ENCODE measurements at places on chromosomes 12 and 14.
A peak's percentile ranks its signal among the peaks of the same experiment; 100 is the strongest.

DNA sequence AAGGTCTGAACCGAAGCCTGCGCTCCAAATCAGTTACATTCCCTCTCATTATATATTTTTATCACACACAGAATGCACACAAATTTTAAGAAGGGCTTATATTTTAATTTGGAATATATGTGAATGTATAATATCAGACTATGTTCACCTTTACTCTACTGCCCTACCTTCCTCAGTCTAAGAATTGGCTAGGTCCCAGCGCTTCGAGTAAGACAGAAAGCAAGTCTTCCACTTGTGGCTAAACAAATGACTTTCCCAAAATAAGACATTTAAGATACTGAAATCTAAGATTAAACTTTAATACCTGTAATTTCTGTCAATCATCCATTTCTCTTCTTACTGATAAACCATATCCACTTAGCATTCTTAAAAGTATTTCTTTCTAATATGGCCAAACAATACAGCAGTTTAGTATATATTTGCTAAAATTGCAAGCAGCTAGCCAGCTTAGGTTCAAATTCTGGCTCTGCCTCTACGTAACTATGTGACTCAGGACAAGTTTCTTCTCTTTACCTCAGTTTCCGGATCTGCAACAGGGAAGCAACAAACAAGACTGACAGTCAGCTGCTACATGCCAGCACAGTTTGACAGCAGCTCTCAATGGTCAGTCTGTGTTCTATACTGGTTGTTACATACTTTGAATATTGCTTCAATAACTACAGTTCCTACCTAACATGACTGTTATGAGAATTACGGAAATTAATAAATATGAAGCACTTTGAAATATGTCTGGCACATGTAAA, 2.0 kb downstream of the INTS13 start:
- DNase-seq: no peak

- DNase-seq: no peak
Measured at GRCh38 chr12:117577122-117577657, 215.8 kb upstream of the NOS1 start.

DNA sequence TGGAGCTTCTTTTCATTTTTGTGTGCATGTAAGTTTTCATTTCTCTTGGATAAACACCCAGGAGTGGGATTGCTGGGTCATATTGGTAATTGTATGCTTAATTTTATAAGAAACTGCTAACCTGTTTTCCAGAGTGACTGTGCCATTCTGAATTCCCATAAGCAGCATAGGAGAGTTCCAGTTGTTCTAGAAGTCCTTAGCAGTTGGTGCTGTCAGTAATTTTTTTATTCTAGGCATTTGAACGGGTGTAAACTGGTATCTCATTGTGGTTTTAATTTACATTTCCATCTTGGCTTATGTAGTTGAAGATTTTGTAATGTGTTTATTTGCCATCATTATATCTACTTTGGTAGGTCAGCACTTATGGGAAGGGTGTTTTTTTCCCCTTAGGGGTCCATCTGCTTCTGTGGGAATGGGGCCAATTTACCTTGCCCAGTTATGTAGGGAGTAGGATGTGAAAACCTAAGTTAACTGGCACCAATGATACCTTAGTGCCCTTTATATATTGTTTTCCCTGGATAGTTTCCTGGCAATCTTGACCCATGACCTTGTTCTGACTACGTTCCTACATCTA, 202.9 kb downstream of the AKAP6 start:
- DNase-seq: no peak

DNA sequence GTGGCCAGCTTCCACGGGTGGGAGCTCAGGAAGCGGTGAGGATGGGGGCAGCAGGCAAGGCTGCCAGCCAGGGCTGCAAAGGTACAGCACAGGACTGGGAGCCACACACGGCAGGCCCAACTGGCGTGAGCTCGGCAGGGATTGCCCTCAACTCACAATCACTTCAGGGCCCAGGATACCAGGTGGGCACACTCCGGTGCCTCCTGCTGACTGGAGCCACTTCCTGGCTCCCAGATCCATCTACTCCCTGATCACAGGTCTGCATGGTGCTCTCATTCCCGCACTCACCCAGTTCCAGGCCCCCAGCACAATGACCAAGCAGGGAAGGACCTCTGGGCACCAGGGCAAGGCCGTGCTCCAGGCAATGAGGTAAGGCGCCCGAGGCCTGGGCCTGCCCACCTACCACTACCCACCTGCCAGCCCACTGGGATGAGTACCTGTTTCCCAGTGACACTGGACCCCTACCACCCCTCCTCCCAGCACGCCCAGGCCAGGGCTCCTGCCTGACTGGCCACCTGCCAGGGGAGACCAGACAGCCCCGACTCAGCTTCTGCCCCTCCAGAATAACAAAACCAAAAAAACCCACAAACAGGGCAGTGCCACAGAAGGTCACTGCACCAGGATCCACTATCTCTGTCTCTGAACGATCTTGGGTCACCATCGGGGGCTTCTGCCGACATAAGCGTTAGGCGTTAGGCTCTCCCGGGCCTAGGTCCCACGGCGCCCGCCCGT, 1.8 kb downstream of the JAG2 start:
- no peak for DNase-seq

GRCh38 chr14:85416771-85417170, 113.2 kb upstream of the FLRT2 start:
- no peak for DNase-seq

DNA sequence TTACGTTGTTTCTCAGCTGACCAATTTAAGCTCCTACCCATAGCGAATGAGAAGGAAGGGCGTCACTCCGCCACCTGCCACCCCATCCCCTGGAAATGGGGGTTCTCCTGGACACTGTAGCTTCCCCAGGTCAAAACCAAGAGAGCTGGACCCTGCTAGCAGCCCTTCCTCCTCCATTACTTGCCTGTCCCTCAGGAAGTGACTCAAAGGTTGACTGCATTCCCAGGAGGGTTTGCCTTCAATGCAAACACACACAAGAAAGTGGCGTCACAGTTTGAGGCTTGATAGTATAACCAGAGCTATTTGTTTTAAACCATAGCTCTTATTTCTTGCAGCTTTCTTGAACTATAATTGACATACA, 79.1 kb downstream of the KCNK13 start:
- no peak for DNase-seq

DNA sequence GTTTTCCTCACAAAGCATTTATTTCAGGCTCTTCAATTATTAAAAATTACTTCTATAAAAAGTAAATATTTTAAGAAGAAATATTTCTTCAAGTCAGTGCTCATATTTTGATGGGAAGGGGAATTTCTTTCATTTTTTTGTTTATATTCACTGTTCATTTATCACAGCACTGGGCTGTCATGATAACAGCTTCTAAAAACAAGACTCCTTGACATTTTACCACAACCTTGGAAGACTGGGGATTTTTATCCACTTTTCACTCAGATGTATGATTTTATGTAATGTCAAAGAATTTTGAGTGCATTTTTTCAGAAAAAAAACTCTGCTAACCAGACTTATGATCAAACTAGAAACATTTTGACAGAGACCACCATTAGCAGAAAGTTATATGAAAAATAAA, 149.7 kb downstream of the PHLDA1 start:
- DNase-seq: no peak

DNA sequence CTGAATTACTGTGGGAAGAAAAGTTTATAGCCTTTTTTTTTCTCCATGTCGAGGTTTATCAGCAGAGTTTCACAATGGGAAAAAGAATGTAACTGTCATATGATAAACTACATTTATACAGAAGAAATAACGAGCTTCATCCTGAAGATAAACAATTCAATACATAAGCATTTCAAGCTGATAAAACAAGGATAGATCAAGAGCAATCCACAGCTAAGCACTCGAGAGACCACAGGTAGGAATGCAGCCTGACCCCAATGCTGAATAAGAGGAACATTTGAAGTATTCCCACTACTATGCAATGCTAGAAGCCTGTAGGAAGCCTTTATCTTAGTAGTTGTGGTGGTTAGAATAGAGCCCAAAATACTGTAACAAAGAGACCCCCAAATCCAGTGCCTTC, 32.6 kb upstream of the DAAM1 start:
- DNase-seq: no peak

- DNase-seq: peak; percentile 78
Measured at GRCh38 chr14:102320033-102320660, 601 bp downstream of the ZNF839 start.

GRCh38 chr12:12387501-12387900, 30.6 kb downstream of the BORCS5 start:
- DNase-seq: no peak

DNA sequence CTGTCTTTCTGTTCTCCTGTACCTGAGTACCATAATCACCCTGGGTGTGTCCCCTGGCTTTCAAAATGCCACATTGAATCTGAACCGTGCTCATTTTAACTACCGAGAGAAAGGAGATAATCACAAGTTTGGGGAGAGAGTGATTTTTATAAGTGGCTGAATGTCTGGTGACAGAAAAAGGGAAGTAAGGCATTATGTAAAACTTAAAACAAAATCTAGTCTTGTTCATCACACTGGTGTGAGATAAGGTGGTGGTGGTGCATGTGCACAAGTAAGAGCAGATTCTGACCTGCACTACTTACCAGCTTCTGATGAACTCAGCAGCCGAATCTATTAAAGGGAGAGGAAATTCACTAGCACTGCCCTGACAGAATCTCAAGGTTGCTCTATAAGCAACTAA, 56.3 kb downstream of the SPPL3 start:
- no peak for DNase-seq

- peak; percentile 94 for DNase-seq
Measured at GRCh38 chr12:88580051-88580871, at the start of gene KITLG. Gene KITLG, minus strand, starts transcription at chr12:88580471. Its CDS starts 193 bp downstream, at chr12:88580278.

- DNase-seq: no peak
Measured at GRCh38 chr12:75545636-75546035, 34.2 kb upstream of the KRR1 start.

DNA sequence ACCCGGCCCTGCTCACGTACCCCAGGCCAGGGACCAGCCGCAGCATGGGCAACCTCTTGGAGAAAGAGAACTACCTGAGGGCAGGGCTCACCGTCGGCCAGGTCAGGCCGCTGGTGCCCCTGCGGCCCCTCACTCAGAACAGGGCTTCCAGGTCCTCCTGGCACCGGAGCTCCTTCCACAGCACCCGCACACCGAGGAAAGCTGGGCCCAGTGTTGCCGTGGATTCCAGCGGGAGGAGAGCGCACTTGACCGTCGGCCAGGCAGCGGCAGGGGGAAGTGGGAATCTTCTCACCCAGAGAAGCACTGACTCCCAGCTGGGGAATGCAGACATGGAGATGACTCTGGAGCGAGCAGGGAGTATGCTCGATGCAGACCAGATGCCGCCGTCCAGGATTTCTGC, 7.9 kb upstream of the VAMP1 start:
- DNase-seq: no peak

DNA sequence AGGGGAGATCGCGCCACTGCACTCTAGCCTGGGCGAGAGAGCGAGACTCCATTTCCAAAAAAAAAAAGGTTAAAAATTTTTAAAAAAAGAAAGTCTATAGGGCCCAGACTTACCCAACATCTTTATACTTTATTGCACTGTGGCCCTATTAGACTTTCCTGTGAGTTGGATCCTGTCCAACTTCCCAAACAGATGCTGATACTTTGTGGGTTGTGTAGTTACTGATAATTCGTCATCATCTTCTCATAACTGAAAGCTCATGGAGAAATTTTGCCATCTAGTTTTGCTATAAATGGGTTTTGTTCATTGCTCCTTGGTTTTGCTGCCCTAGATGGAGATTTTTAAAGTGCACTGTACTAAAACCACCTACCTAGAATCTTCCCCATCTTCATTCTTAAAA, 31.1 kb downstream of the APOBEC1 start:
- no peak for DNase-seq

GRCh38 chr12:2775431-2775830, 19.3 kb upstream of the FKBP4 start:
- DNase-seq: no peak

DNA sequence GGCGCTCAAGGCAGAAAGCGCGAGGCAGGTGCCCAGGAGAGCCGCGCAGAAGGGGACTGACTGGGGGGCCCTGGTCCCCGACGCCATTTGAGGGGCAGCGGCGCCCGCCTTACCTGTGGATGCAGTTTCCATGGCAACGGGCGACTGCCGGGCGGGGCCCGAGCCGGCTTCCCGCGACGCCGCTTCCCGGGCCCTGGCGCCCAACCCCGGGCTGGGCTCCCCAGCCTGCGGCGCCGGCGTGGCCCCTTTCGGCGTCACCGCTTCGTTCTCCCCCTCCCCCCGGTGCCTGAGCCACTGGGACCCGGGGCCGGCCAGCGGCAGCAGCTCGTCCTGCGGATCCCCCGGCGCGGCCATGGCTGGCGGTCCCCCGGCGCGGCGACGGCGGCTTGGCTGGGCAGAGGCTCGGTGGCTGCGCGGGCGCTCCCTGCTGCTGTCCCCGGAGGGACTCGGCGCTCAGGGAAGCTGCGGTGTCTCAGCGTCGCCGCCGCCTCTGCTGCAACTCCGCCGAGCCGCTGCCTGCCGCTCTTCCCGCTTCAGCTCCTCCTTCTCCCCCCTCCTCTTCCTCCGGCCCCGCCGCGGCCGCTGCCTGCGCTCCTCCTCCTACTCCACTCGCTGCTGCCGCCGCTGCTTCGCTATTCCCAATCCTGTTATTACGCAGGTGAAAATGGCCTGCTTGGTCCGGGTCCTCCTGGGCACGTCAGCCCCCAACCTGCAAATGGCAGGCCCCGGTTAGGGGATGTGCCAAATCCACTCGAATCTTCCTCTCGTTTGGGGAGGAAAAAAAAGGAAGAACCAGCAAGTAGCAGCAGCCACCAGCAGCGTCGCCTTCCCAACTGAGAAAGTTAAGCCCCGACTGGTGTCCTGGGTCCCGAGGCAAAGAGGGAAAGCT, at the start of gene RTN1:
RTN1 (minus strand) TSS at position 500 of the 889 bp plus-strand sequence; CDS start at position 354, 146 bp downstream.
- peak; percentile 87 for DNase-seq

- no peak for DNase-seq
Measured at GRCh38 chr12:73361156-73361863, 1089.1 kb downstream of the TRHDE start.

- DNase-seq: no peak
Measured at GRCh38 chr12:59375633-59376032, 220.2 kb upstream of the SLC16A7 start.

- DNase-seq: no peak
Measured at GRCh38 chr14:96979611-96980074, 182.5 kb downstream of the VRK1 start.

GRCh38 chr12:82659343-82660207, 27.1 kb upstream of the TMTC2 start:
- DNase-seq: no peak

- DNase-seq: peak; percentile 53
Measured at GRCh38 chr14:68768316-68768715, 24.6 kb downstream of the ZFP36L1 start.

DNA sequence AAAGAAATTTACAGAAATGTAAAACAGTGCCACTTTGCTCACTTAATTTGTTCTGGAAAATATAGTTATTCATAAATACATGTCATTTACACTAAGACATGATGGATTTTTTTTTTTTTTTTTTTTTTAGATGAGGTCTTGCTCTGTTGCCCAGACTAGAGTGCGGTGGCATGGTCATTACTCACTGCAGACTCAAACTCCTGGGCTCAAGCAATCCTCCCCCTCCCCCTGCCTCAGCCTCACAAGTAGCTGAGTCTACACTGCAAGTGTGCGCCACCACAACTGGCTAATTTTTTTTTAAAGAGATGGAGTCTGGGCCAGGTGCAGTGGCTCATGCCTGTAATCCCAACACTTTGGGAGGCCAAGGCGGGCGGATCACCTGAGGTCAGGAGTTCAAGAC, 101.2 kb downstream of the PPP2R5C start:
- DNase-seq: no peak

Measured in upper lobe of right lung (tissue), 1 donor.